ENCODE measurements at places on chromosomes 7 and 10.
A peak's percentile ranks its signal among the peaks of the same experiment; 100 is the strongest.

DNA sequence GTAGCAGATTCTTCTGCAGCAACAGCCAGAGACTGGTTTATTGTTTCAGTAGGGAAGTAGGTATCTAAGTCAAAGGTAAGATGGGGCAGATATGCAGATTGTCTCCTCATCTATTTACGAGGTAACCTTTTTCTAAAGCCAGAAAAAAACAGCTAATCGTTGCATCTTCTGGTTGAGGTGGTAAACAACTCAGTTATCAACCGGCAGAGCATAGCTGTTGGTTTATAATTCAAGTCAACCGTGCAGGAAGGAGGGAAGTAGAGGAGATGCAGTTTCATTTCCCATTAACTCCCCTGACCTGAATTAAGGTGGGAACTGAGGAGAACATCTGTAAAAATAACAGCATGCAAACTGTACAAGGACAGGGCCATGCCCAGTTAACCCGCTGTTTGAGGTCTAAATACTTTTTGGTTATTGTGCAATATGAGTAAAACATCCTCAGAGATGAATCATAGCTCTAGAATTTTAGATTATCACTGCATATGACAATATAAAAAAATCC lies 156.5 kb upstream of the ITGB1 start:
- DNase-seq = no peak

DNA sequence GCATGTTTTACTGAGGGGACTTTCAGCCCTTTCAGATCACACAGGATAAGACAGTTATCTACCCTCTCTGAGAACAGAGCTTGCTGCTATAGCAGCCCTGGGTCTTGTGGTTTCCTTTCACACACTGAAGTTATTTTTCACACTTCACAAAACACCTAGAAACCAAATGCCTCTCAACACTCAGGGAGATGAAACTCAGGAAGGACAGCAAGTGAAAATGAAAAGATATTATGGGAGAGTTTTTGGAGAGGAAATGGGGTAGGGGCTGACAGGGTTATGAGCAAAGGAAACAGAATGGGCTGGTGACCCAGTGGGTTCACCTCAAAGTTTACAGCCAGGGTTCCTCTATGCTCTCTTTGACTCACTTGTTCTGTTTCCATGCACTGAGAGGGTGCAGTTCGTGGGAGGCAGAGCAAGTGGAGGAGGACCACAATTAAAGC lies 17.0 kb upstream of the GIMAP2 start:
- no peak for DNase-seq

GRCh38 chr10:45154502-45154901 lies 153.8 kb downstream of the ZNF22 start:
- DNase-seq = no peak

- DNase-seq = no peak
These were observed at the start of gene BEND7 for GRCh38 chr10:13528875-13529713. Gene BEND7, minus strand, starts transcription at chr10:13529014. Its CDS starts 481 bp downstream, at chr10:13528533.

DNA sequence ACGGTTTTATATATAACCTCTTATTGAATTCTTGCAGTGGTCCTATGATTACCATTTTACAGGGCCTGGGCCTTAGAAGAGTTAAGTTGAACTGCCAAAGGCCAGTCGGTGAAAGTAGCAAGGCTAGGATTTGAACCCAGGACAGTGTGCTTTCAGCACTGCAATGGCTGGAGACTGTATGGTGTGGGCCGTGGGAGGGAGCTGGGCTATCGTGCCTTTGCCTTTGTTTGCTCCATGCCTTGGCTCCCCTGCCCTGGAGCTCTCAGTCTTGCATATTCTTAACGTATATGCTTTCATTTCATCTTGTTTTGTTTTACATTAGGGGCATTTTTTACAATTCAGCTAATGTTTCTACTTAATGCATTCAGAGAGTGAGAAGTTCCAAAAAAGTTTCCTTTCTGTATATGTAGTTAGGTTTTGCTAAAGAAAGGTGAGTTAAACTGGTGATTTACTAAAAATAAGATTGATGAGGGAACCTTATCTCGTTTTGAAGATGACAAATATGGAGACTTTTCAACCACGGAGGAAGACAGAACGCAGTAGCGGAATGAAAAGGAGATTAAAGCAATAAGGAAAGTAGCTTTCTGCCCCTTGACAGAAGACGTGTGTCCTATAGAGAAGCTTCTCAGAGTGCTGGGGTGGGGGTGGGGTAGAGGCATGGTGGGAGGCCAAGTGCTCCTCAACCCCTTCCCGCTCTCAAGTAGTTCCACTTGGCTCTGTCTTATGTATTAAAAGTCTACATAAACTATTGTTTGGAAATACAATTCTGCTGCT lies 82.5 kb downstream of the RTKN2 start:
- DNase-seq = no peak

DNA sequence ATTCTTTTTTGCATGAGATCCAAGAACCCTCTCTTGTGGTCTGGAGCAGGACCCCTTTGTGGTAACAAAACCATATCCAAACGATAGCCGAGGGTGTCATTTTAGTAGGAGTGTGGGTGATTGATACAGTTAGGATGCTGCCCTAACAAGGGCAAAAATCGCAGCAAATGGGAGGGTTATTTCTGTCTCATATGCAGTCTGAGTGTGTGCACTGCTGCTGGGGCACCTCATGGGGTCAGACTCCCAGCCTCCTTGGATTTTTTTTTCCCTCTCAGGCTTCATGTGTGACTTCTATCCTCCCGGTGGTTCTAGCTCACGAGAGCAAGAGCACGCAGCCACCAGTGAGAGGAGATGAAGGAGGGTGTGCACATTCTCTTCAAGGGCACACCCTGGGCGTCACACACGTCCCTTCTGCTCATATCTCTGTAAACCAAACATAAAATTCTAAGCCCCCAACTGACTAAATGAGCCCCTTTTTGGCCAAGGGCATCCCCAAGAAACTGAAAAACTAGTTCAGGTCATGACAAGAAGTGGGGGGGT lies 28.6 kb upstream of the IL15RA start:
- DNase-seq = no peak

- DNase-seq = no peak
These were observed 41.9 kb upstream of the ASL start for GRCh38 chr7:66033471-66034385.

- DNase-seq = no peak
These were observed 29.0 kb upstream of the DAGLB start for GRCh38 chr7:6476596-6477317.

DNA sequence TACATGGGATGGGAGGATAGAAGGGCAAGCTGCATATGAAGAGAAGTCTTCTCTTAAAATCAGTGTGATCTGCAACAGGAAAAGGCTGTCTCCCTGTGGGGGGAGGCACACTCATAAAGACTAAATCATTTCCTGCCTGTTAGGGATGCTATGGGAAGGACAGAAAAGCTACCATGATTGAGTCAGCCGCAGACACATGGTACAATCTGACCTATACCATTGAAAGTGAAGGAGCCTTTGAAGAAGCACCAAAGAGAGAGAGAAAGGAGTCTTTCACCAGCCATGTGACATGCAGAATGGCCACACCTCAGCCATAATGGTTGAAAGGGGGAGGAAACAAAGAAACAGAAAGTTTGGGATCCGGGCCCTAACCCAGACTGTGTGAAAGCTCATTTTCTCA lies 29.1 kb downstream of the NUDCD3 start:
- DNase-seq = no peak

DNA sequence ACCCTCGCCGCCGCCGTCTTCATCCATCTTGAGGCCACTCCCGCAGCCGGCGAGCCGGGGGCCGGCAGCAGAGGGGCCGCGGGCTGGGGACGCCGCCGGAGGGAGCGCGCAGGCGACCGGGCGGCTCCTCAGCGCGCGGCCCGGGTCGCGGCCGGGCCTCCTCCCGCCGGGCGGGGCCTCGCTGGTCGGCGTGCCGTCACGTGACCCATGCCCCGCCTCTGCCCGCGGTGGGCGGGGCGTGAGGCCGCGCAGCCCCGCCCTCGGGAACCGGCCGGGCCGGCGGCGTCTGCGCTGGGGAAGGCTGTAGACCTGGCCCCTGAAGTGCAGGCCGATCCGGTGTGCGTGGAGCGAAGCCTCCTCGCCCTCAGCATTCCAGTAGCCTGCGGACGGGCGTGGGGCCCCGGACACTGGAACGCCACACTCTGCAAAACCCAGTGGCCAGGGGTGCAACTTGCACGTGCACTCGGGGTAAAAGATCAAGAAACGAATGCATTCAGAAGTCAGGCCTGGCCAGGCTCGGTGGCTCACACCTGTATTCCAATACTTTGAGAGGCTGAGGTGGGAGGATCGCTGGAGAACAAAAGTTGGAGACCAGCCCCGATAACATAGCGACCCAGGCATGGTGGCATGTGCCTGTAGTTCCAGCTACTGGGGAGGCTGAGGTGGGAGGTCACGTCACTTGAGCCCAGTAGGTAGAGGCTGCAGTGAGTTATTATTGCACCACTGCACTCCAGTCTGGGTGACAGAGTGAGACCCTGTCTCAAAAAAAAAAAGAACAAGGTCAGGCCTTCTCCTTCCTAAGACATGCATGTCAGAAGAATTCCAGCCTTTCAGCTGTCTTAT lies at the start of gene CYTH3:
Gene CYTH3 (minus strand): TSS at position 144 of the 843 bp plus-strand sequence. CDS start 117 bp downstream, at position 27.
- peak; percentile 42 for DNase-seq

DNA sequence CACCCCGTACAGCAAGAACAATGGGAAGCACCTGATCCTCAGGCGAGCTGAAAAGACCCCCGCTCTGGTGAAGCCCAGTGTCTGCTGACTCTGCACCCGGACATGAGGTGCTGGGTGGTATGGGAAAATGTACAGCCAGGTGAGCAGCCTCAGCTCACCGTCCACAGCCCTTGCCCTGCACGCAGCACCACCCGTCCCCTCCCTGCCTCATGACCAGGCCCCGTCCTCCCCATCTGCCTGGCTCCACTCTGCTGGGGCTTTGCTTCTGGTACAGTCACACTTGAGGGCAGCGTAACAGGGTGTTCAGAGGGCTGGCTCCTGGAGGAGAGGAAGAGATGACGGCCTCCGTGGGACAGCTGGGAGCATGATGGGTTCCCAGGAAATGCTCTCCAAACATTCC lies 49.1 kb downstream of the NCAPG2 start:
- DNase-seq = no peak

GRCh38 chr10:132865851-132866600 lies 76.3 kb downstream of the CFAP46 start:
- DNase-seq = no peak

GRCh38 chr7:36205803-36206202 lies 52.7 kb downstream of the EEPD1 start:
- DNase-seq = no peak

DNA sequence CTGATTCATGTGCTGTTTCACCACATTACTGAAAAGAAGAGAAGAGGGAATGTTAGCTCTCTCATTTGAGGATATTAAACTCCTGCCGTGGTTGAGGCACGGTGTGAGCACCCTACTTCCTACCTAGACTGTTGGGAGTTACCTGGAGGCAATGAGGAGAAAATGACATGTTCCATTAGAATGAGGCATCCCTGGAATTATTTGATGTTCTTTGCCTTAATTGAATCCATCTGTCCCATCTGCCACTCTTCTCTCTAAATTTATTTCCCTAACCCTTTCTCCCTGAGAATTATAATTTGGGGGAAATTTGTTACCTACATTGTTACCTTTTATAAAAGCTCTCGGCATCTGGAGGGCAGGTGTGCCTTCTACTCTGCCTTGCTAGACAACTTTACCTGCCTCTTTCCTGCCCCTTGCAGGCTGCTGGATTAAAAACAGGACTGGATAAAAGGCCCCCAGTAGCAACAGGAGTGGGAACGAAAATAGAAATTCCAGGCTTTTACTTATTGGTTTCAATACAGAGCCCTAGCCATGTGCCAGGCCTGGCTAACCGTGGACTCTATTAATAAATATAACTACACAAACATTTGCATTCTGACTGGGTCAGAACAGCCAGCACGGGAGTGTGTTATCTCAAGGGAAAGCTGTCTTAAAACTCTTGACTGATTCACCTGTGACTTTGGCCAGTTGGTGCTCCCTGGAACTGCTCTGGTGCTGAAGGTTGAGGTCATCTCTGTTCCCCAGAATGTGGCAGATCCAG lies 4.4 kb upstream of the ATXN7L1 start:
- peak; percentile 37 for DNase-seq

DNA sequence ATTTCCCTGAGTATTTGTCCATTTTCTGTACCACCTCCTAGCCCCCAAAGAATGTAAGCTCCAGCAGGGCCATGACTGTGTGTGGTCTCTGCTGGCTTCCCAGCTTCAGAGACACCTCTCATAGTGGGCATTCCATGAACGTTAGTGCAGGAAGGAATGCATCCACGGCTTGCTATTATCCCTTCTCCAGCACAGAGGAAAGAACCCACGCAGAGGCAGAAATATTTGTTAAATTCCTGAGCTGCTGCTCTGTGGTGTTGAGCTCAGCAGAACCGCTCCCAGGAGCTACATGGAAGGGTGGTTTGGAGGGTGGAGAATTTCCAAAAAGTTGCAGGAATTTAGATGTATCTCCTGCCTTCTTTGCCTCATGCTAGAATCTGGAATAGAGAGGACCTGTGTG lies 275.2 kb downstream of the POU6F2 start:
- no peak for DNase-seq

GRCh38 chr7:11681461-11681860 lies 150.5 kb downstream of the THSD7A start:
- DNase-seq = no peak

GRCh38 chr7:36958111-36958733 lies 233.9 kb upstream of the AOAH start:
- peak; percentile 87 for DNase-seq

- no peak for DNase-seq
These were observed at the start of gene AP3M1 for GRCh38 chr10:74150204-74150989. Gene AP3M1, minus strand, starts transcription at chr10:74150828. Its CDS starts 12,449 bp downstream, at chr10:74138379.

DNA sequence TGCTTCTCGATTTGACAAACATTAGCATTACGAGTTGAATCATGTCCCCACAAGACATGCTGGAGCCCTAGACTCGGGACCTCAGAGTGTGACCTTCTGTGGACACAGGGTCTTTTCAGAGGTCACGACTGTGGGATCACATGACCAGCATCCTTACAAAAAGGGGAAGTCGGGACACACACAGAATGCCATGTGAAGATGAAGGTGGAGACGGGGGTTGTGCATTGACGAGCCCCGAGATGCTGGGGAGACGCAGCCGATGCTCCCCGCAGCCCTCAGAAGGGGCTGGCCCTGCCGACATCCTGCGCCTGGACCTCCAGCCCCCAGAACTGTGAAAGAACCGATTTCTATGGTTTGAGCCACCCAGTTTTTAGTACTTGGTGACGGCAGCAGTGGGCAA lies 7.5 kb downstream of the ZFAND2A start:
- no peak for DNase-seq

GRCh38 chr7:71633551-71634008 lies 501.6 kb downstream of the GALNT17 start:
- no peak for DNase-seq

GRCh38 chr10:76218035-76218434 lies 786.6 kb downstream of the LRMDA start:
- no peak for DNase-seq

Data from NCI-H526 treated with DMSO at 0.1 percent for 48 hours (cell line).